ENCODE measurements at places on chromosomes 13 and 19.

- DNase-seq = no peak
Observed at GRCh38 chr13:44817131-44817671, 172.1 kb downstream of the NUFIP1 start.

GRCh38 chr19:16945364-16945714 is 56.5 kb downstream of the F2RL3 start:
- no peak for DNase-seq

DNA sequence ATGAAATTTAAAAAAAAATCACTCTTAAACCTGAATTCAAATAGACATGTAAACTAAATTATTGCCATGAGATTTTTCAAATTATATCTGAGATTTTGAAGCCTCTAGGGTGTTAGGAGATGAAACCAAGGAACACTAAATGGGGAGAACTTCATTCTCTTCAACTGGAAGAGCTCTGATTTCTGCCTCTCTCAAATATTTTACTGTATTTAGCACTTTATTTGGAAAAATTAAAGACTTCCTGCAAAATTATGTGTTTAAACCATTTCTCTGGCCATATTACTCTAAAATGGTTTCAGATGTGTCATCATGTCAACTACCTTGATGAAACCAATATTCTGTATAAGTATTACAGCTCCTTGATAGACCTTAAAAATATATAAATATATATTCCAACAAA is 1571.6 kb upstream of the PRR20A start:
- no peak for DNase-seq

- DNase-seq = no peak
Observed at GRCh38 chr13:114030666-114031610, 57.1 kb upstream of the C13orf46 start.

DNA sequence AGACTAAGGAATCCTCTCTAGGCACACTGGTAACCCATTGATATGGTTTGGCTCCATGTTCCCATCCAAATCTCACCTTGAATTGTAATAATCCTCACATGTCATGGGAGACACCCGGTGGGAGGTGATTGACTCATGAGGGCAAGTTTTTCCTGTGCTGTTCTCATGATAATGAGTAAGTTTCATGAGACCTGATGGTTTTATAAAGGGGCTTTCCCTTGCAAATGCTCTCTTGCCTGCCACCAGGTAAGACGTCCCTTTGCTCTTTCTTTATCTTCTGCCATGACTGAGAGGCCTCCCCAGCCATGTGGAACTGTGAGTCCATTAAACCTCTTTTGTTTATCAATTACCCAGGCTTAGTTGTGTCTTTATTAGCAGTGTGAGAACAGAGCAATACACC is 81.4 kb upstream of the GPC6 start:
- no peak for DNase-seq

GRCh38 chr19:6402837-6403608 is 10.1 kb upstream of the GTF2F1 start:
- no peak for DNase-seq

DNA sequence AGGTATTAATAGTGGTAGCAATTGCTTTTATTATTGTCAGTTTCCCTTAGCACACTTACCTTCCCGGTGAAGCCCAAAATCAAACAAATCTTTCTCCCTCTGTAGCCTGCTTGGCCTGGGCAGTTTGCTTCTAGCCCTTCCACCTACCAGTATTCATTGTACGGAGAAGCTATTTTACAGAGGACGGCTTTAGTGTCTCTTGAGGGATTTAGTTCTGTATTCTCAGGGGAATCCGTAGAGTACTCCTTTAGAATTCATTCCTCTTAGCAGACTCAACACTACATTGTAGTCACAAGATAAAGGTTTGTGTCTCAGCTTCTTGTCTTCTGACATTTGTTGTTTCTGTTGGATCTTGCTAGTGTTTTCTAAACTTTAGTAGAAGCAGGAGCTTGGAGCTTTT is 24.1 kb upstream of the WTIP start:
- no peak for DNase-seq

- DNase-seq = no peak
Observed at GRCh38 chr13:41680900-41681299, 223.6 kb downstream of the RGCC start.

DNA sequence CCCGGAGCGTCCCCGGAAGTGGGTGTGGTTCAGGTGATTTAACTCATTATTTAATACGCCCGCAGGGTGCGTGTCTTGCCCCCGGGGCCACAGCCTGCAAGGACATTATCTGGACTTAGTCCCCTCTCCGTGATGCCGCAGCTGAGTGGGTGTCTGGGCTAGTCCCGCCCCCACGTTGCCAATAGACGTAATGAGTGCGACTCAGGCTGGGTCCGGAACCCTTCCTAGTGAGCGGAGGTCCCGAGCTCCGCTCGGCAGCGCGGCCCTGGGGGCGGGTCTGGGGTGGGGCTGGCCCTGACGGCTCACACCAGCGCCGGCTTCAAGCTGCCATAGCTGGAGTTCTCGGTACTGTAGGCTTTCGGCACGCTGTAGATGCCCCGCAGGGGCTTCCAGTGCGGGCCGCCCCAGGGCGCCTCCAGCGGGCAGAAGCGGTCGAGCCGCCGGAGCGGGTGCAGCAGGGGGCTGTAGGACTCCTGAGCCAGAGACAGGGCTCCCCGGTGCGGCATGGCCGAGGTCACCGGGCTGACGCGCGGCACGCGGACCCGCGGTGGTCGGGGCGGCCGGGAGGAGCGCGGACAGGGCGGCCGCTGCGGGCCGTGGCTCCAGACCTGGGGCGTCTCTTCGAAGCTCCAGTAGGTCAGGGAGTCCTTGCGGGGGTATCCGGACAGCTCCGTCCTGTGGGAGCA is 918 bp upstream of the LHB start:
- DNase-seq = peak; percentile 56

- DNase-seq = no peak
Observed at GRCh38 chr13:109028624-109029023, 399.2 kb downstream of the MYO16 start.

- DNase-seq = no peak
Observed at GRCh38 chr13:50699874-50700663, 143.4 kb downstream of the DLEU7 start.

DNA sequence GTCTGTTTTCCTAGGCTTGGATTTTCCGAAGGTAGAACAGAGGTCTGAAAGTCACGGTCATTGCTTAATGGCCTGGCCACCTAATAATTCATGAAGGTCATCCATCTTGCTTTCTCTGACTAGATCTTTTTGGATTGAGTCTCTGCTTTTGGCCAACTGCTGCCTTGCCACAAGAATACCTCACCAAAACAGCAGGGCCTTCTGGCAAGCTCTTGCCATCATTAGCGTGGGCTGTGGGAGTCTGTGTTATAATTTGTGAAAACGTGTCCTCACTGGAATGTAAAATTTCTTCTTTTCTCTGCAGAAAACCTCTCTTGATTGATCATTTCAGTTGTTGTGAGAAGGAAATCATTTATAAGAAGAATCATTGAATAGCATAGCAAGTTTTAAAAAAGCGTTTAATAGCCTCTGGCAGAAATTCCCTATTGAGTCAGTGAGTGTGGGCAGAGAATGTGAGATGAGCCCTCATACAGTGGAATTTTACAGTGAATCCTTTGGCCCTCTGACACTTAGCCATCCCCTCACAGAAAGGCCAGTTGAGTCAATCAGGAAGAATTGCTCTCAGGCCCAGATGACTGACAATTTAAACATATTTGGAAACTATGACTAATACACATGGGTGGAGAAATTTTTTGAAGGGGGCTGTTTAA is 43.2 kb upstream of the ERICH6B start:
- no peak for DNase-seq

DNA sequence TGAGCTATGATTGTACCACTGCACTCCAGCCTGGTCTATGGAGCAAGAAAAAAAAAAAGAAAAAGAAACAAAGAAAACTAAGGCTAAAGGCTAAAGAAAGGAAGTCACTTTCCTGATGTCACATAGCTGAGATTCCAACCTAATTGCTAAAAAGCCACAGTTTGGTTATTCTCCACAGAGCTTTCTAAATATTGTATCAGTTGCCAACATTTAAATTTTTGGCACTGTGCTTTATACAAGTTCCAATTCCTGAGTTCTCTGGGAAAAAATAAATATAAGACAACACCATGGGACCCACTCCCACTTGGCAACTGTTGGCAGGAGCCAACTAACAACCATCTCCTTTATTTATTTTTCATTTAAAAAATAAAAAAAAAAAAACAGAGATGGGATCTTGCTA is 11.2 kb upstream of the LYPD3 start:
- DNase-seq = no peak

DNA sequence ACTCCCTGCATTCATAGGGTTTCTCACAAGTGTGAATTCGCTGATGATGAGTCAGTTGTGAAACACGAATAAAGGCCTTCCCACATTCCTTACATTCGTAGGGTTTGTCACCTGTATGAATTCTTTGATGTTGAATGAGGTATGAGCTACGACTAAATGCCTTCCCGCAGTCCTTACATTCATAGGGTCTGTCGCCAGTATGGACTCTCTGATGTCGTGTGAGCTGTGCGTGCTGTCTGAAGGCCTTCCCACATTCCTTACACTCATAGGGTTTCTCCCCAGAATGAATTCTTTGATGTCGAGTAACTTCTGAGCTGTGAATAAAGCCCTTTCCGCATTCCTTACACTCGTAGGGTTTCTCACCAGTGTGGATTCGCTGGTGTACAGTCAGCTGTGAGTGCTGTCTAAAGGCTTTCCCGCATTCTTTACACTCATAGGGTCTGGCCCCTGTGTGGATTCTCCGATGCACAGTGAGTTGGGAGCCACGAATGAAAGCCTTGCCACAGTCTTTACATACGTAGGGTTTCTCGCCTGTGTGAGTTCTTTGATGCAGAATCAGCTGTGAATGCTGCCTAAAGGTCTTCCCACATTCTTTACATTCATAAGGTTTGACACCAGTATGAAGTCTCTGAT is 30.5 kb upstream of the COX7A1 start:
- no peak for DNase-seq

GRCh38 chr19:4343370-4344307 is at the start of gene MPND:
TSS of gene MPND (plus strand) at chr19:4343562. CDS start at chr19:4343594, 32 bp downstream.
- peak; percentile 92 for DNase-seq

DNA sequence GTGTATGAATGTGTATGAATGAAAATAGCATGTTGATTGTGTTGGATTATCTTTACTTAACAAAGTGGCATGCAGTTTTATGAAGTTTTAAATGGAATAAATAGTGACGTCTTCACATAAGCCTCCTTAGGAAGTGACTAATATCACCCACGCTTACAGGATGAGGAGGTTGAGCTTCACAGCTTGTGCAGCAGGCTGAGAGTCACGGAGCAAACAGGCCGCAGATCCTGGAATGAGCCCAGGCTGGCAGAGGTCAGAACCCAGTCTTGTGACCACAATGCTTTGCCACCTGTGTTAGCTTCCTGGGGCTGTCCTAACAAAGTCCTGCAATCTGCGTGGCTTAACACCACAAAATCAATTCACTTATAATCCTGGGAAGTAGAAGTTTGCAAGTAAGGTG is 20.8 kb downstream of the LAIR2 start:
- no peak for DNase-seq

- DNase-seq = no peak
Observed at GRCh38 chr19:44846455-44847143, 502 bp downstream of the NECTIN2 start.

DNA sequence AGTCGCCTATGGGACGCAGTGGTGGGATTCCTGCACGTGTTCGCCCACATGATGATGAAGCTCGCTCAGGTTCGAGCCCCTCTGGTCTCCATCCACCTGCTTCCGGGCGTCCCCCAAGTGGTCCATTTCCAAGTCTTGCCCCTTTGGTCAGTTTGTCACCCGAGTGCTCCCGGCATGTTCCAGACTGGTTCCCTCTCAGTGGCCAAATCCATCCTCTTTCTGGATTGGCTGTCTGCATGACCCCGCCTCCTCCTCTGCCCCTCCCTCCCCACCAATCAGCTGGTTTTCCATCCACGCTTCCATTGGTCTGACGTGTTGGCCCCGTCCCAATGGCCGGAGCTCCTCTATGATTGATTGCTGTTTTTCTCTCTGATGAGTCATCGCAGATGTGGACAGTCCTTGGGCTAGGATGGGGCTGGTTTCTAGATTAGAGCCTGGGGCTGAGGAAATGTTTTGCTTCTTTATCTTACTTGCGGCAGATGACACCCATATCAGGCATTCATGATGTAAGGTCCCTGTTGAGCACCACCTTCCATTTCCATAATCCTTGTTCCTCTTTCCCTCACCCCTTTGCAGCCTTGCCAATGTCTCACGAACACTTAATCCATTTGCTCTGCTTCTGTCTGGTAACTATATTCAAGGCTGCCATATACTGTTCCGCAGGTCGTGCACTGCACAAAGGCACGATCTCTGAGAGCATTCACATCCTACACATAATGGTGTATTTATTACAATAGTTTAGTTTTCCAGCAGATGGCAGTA is 73.8 kb downstream of the MAP4K1 start:
- DNase-seq = no peak

- no peak for DNase-seq
Observed at GRCh38 chr19:5141129-5141849, 172.4 kb downstream of the KDM4B start.

- peak; percentile 20 for DNase-seq
Observed at GRCh38 chr19:13597640-13598039, 91.4 kb upstream of the CACNA1A start.

DNA sequence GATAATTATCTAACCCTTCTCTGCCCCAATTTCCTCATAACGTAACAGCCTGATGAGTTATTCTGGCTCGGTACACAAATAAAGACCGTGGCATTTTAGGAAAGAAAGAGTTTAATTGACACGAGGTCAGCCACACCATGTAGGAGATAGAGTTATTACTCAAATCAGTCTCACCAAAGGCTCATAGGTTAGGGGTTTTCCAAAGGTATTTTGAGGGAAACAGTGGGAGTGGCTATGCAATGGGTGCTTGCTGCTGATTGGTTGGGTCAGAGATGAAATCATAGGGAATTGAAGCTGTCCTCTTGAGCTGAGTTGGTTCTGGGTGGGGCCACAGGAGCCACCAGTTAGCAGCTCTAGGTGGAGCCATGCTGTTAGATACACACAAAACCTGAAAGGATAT is 137.5 kb downstream of the FREM2 start:
- DNase-seq = no peak

DNA sequence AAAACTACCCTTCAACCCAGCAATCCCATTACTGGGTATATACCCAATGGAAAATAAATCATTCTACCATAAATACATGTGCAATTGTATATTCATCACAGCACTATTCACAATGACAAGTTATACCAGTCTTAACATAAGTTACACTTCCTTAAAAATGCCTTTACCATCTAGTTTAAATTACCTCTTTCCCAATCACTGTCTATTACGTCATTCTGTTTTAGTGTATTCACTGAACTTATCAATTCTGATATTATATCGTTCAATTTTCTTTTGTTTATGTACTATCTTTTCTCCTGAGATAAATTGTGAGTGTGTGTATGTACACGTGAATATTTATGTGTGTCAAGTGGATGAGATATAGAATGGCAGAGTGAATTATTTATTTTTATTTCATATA is 1416.8 kb downstream of the OLFM4 start:
- no peak for DNase-seq

GRCh38 chr13:79442221-79442620 is 36.2 kb upstream of the RBM26 start:
- DNase-seq = no peak

DNA sequence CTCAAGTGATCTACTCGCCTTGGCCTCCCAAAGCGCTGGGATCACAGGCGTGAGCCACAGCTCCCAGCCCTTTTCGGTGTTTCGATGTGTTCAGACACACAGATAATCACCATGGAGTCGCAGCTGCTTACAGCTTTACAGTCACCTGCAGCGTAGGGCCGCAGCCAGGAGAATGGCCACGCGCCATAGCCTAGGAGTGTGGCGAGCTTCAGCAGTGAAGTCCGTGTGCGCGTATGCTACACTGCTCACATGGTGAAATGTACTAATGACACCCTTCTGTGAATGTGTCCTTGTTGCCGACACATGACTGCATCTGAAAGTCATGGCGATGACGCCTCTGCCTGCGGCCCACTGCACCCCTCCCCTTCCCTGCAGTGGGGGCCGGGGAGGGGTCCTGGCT is 23.6 kb downstream of the AP3D1 start:
- DNase-seq = no peak

GRCh38 chr19:3608079-3608641 is 1.5 kb upstream of the TBXA2R start:
- no peak for DNase-seq

All from T-helper 9 cell (primary cell).